ENCODE measurements at places on chromosomes 5 and 9. TPM values are rescaled to one million over a fixed set of nuclear protein-coding genes. Genes with fewer than 3 reads are reported as not detected.

- DNase-seq: no peak
These were observed 139.0 kb upstream of the CDH6 start for GRCh38 chr5:31054453-31054852.

DNA sequence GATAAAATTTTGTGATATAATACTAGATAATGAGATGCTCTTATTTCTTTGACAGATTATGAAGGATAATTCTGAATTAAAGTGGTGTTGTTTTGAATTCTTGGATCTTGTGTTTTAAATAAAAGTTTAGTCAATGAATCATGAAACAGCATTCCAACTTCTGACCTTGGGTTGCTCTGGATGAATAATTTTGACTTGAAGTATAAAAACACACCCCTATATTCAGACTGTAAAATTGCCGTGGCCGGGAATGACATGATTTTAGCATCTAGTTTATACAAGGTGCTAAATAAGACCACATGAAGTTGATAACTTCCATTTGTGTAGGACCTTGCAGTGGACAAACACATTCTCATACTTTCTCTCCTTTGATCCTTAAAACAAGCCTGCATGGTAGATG lies 67.2 kb upstream of the DAP start:
- DNase-seq: no peak

GRCh38 chr9:109996936-109997580 lies 210.9 kb downstream of the C9orf152 start:
- peak; percentile 14 for DNase-seq

GRCh38 chr5:54514291-54514690 lies 3.3 kb upstream of the SNX18 start:
- no peak for DNase-seq

Gene CCNI2
- not detected for total RNA-seq

Gene ECSCR
- total RNA-seq: not detected

Gene IL13
- total RNA-seq: not detected
